Fibroblast of skin of abdomen (primary cell): ENCODE measurements at places on chromosomes 2 and 18.

GRCh38 chr18:12027046-12027445 lies 45.7 kb downstream of the IMPA2 start:
- DNase-seq: no peak

- DNase-seq: no peak
These were observed 5.6 kb downstream of the KLF7 start for GRCh38 chr2:207160115-207160514.

DNA sequence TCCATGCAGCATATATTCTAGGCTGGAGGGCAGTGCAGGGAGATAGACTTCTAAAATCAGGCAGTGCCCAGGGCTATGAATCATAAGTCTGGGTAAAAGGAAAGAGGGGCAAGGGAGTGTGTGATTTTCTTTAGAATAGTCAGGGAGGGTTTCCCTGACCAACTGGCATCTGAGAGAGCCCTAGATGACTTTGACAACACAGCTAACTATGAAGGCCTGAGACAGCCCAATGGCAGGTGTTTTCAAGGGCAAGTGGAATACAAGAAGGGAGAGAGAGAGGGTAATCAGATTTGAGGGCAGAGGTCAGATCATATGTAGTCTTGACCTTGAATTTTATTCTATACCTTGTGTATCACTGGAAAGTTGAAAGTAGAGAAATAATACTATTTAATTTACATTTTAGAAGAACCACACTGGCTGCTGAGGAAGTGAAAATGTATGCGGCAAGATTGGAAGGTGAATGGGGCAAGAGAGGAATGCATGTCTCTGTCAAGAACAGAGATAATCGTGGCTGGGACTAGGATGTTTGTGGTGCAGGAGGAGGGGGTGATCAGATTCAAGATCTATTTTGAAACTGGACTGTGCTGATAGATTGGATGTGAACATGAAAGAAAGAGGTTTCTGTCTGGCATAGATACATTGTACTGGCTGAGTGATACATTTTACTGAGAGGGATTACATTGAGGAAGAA lies 1.9 kb upstream of the ITGB6 start:
- peak; percentile 21 for DNase-seq

GRCh38 chr2:33673937-33674336 lies 74.8 kb upstream of the FAM98A start:
- peak; percentile 2 for DNase-seq

- no peak for DNase-seq
These were observed 891 bp downstream of the CAB39 start for GRCh38 chr2:230713331-230714135.

GRCh38 chr18:46677611-46678010 lies 20.6 kb upstream of the LOXHD1 start:
- no peak for DNase-seq

GRCh38 chr18:23207191-23207955 lies 72.1 kb downstream of the CABLES1 start:
- no peak for DNase-seq
